Activated B cell treated with CpG ODN at 0.5 μM for 24 hours (primary cell): ENCODE measurements at places on chromosomes 1 and 21. TPM values are rescaled to one million over a fixed set of nuclear protein-coding genes. Genes with fewer than 3 reads are reported as not detected.

Gene VTCN1
- not detected in 2 replicates for total RNA-seq

Gene AKR7A2
- total RNA-seq: 29.9 and 30.3 TPM in 2 replicates

Gene C1orf185
- not detected in 2 replicates for total RNA-seq

Gene DPT
- total RNA-seq: not detected in 2 replicates

Gene LRRN2
- not detected in 2 replicates for total RNA-seq

Gene PLA2G2C
- not detected in 2 replicates for total RNA-seq

Gene LTN1
- total RNA-seq: 22.5 and 25.8 TPM in 2 replicates

Gene ENO1
- total RNA-seq: 837 and 886 TPM in 2 replicates

Gene FTCD
- 0.69 and 0.73 TPM in 2 replicates for total RNA-seq

Gene ASAP3
- 1.9 and 3.1 TPM in 2 replicates for total RNA-seq

Gene NUF2
- total RNA-seq: 1.1 and 1.2 TPM in 2 replicates

Gene C8B
- total RNA-seq: not detected in 2 replicates

Gene UMODL1
- total RNA-seq: 0.04 TPM in 1 of 2 replicates, not detected in the other

Gene SETSIP
- not detected in 2 replicates for total RNA-seq

Gene S100A14
- total RNA-seq: not detected in 2 replicates

Gene ZNF692
- 36.4 and 40.3 TPM in 2 replicates for total RNA-seq

Gene NBPF4
- total RNA-seq: not detected in 2 replicates

Gene LENEP
- total RNA-seq: 1.8 and 2.4 TPM in 2 replicates

Gene ADORA1
- not detected in 2 replicates for total RNA-seq

Gene GJC2
- 0.24 and 0.35 TPM in 2 replicates for total RNA-seq

Gene ANGPTL1
- total RNA-seq: not detected in 2 replicates

Gene PRKCZ
- total RNA-seq: 20.5 and 28.5 TPM in 2 replicates

Gene LHX8
- total RNA-seq: not detected in 2 replicates

Gene AKT3
- total RNA-seq: 63.3 and 67.9 TPM in 2 replicates

Gene CELA3B
- total RNA-seq: not detected in 2 replicates

Gene DCST1
- not detected in 2 replicates for total RNA-seq

Gene TTC34
- 3.6 and 4.5 TPM in 2 replicates for total RNA-seq

Gene CR2
- total RNA-seq: 30.7 and 34.1 TPM in 2 replicates

Gene SLAMF9
- not detected in 2 replicates for total RNA-seq

Gene COA7
- total RNA-seq: 23.5 and 23.6 TPM in 2 replicates
